ENCODE measurements at places on chromosomes 16 and 17.

DNA sequence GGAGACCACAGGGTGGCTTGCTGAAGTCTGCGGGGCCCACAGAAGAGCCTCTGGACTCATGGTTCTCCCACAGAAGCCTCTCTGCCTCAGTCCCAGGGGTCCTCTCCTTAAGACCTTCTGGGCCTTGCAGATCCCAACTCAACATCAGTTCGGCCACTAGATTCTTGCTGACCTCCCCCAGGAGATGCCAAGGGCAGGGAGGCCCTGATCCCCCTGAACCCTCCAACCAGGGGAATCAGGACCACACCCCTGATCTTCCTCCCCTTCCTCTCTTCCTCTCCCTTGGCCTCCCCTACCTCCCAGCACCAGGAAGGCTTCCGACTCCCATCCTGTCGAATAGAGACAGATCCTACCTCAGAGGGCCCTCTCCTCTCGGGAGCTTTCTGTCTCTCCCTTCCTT lies 53.4 kb downstream of the NOS2 start:
- DNase-seq: no peak

GRCh38 chr16:46629331-46630219 lies 8.4 kb upstream of the SHCBP1 start:
- DNase-seq: peak; percentile 24

DNA sequence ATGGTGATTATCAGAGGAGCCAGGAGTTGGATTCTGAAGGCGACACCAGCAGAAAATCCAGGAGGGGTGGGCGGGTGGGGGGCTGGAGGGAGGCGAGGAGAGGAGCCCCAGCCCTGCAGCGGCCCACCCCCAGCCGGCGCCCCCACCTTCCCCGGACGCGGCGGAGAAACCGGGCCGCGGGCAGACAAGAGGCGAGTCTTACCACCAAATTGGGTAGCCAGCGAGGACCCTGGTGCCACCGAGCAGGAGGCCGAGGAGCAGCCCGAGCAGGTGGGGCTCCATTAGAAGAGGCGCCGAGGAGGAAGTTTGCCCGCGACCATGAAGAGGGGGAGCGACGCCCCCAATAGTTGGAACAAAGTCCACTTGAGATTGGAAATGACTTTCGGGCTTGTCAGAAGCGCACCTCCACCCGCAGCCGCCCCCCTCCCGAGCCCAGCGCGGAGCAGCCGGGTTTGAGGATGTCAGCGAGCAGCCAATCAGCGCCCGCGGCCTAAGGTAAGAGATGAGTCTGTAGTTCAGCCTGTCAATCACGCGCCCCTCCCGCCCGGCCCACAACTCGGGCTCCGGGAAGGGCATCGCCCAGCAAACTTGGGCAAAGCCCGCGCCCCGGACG lies at the start of gene WNT3:
Gene WNT3 (minus strand): TSS at position 377 of the 613 bp plus-strand sequence. CDS start 95 bp downstream, at position 282.
- no peak for DNase-seq

- DNase-seq: no peak
These were observed 17.1 kb downstream of the C16orf82 start for GRCh38 chr16:27083861-27084261.

DNA sequence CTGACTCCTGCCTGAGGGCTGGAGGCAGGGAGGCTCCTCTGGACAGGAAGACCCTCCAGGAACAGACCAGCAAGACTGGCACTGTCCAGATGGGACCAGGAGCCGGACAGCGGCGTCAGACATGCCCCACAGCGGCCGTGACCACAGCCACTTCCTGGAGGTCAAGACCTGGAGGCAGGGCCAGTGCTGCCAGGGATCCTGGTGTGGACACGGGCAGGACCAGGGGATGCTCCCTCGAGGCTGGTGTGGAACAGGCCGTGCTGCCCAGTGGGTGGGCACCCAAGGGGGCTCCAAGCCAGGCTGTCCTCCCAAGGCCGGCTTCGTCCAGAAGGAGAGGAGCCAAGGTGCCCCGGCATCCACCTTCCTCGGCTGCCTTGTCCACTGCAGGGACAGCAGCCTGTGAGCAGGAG lies 4.5 kb upstream of the CCDC57 start:
- DNase-seq: no peak

DNA sequence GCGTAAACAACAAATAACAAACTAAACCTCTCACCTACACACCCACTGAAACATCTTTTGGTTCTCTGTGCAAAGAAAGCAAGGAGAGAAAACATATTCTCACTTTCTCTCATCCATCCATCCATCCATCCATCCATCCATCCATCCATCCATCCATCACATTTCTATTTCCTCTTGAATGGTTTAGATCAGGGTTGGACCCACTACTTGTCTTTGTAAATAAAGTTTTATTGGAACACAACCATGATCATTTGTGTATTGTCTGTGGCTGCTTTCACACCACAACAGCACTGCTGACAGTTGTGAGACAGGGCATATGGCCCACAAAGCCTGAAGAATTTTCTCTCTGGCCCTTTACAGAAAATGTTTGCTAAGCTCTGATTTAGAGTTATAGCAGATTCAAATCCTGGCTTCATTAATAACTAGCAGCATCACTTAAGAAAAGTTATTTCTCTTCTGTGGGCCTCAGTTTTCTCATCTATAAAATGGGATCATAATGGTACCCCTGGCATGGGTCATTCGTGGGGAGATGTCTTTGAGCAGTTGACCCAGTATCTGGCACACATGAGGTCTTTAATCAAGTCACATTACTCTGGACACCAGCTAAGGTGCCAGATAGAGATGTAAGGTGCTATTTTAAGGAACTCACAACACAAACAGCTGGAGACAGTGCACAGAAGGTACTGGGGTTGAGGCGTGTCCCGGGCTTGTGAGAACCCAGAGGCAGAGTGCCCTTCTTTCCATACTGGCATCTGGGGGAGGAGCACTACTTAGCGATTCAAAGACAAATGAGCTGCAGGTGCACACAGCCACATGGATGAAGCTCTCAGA lies 146.3 kb downstream of the CMIP start:
- no peak for DNase-seq

DNA sequence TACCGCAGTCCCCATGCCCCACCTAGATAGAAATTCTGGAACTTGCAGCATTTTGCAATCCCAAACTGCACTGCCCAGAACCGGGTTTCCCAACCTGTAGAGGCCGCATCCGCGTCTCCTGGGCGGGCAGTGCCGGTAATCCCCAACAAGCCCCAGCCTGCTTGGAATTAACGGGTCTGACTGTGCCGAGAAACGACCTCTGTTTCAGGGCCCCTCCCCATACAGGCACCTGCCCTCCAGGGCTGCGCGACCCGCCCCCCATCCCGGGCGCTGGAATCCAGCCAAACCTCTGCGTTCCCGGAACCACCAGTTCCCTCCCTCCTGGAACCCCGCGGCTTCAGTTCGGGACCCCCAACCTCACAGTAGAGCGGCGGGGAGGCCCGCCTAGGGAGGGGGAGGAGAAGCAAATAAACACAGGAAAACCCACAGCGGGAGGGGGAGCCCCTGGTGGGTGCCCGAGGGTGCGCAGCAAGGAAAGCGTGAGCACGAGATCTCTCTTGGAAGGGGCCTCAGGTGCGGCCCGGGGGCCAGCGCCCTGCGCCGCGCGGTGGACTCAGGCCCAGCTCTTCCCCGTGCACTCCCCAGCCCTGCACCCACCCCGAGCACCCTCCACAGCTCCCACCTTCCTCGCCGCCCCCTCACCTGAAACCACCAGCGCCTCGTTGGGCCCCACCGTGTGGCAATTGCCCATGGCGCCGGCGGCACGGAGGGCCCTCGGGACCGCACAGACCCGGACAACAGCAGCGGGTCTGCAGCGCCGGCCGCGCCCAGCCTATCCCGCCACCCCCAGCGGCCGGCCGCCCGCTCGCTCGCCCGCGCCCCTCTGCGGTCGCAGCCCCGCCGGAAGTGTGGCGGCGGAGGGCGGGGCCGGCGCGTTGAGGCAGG lies at the start of gene FLOT2:
Gene FLOT2 (minus strand): TSS at position 850 of the 885 bp plus-strand sequence. CDS start 159 bp downstream, at position 691.
- peak; percentile 51 for DNase-seq

DNA sequence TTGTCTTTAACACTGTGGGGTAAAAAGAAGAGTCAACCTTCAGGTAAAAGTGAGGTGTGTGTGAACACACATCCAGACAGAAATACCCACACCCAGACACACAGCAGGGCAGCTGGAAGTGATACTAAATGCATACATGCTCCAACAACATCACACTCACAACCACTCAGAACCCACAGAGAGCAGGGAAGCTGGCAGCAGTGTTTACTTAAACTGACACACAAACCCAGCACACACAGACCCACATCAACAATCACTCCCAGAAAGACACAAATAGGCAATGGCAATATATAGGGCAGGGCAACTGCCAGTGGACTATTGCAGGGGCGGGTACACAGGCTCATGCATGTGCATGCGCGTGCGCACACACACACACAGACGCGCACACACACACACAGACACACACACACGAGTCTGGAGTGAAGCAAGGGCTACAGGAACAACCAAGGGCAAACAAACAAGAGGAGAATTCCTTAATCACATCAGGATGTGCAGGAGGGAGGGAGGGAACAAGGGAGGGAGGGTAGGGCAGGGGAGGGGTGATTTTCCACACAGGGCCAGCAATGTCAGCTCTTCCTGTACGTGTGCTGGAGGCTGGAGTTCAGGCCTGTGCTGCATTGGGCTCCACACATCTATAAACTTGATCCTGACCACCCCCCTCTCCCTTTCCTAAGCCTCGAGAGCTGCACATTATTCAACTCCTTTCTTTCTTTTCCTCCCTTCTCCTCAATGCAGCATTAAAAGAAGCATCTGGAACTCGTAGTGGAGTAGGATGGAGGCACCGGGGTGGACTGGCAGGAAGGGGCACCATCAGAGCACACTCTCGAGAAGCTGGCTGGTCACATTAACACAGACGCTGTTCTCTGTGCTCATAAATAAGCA lies 30.1 kb downstream of the HIC1 start:
- peak; percentile 88 for DNase-seq

DNA sequence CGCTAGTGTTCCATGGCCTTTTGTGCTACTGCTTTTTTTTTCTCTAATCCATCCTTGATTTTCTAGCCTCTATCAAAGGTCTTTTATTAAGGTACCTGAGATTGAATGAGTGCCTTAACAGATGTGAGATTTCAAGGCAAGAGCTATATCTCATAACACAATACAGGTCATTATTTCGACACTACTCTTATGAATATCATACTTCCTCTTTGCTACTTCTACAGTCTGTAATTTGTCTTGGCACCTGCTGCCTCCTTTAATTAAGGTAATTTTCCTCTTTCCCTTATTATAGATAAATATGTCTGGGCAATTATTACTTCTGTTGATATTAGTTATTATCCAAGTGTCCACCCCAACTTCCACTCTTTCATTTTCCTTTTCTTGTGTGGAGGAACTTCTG lies 5.3 kb downstream of the KRT28 start:
- no peak for DNase-seq

DNA sequence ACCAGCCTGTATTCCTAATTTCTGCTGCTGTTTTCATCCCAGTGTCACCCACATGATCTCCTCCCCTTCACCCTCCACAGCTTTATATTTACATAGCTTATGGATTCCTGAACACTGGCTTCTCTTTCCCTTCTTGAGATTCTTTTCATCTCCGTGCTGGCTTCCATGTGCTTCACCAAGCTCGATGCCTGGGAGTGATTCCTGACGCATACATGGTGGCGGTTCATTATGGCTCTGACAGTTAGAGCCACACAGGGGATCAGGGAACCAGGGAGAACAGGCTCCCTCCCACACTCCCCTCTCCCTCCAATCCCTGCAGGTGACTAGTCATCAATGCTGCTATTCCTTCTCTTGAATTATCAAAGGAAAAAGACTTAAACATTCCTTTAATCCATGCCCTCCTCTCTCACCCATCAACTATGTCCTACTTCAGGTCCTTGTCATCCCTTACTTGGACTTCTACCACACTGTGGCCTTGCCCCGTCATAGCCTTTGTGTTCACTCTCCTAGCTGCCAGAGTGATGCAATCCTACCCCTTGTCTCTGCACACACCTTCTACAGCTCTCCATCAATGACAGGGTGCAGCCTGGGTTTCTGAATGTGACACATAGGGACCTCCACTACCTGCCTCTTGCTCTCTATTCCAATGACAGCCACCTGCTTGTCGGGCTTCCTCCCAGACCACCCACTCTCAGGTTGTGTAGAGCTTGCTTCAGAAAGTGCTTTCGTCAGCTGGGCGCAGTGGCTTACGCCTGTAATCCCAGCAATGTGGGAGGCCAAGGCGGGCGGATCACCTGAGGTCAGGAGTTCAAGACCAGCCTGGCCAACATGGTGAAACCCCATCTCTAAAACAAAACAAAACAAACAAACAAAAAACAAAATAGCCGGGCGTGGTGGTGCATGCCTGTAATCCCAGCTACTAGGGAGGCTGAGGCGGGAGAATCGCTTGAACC lies 43.6 kb downstream of the MYH13 start:
- DNase-seq: no peak

DNA sequence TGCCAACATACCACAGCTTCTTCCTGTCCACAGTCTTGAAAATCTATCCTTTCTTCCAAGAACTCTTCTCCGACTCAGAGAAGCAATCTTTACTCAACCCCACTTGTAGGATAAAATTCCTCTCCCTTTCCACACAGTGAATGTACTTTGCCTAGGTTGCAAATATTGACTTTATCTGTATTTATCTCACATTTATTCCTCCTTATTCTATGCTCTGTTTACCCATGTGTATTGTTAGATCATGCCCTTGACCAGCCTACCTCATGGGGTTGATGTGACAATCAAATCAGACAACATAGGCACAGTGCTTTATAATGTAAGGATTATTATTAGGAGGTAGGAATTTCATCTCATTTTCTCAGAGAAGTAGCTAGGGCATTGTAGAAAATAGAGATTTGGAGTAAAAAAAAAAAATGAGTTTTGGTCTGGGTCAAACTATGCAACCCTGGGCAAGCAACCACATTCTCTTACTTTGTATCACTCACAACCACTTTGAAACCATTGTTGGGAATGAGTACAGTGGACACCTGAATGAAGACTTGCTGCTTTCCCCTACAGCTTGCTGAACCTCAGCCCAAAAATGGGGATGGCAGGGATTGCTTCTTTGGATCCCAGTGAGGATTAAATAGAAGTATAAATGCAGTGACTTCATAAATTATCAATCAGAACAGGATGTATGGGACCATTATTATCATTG lies 9.1 kb upstream of the SLC35B1 start:
- no peak for DNase-seq

- DNase-seq: no peak
These were observed 221.4 kb downstream of the KATNIP start for GRCh38 chr16:27771201-27771910.

- DNase-seq: no peak
These were observed 1.1 kb downstream of the PHF12 start for GRCh38 chr17:28950017-28950751.

DNA sequence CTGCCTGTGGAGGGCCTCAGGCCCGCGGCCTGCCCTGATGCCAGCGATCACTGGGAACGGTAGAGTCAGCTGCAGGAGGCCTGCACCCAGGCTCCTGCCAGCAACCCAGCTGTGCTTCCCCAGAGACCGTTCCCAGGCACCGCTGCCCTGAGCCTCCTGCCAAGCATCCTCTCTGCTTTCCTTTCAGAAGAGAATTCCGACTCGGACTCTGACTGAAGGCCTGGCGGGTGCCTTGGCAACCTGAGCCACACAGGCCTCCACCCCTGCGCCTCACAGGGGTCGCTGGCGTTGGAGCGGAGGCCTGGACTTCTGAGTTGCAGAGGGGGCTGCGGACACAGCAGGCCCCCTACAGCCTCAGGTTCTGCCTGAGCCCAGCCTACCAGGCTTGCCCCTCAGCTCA lies 7.9 kb downstream of the CMTM3 start:
- DNase-seq: no peak

Data from hindlimb muscle (tissue), 1 donor.